ENCODE measurements at places on chromosomes 3 and 15.

DNA sequence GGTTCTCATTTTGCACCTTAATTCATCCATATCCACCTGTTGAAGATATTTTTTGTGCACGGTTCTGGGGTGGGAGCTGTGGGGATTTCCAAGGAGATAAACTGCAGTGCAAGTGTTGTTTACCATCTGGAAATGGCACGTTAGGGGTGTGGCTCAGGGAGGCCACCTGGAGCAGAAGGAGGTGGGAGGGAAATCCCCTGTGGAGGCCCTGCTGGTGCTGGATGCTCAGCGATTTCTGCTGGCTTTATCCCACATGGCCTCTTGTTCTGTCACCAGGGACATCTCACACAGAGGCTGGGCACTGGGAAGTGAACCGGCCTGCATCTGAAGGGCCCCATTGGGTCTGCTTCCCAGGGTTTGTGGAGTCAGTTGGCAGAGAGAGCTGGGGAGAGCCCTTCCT lies 24.3 kb downstream of the TRPM1 start:
- DNase-seq = no peak

GRCh38 chr3:7607676-7608075 lies 746.8 kb downstream of the GRM7 start:
- DNase-seq = no peak

DNA sequence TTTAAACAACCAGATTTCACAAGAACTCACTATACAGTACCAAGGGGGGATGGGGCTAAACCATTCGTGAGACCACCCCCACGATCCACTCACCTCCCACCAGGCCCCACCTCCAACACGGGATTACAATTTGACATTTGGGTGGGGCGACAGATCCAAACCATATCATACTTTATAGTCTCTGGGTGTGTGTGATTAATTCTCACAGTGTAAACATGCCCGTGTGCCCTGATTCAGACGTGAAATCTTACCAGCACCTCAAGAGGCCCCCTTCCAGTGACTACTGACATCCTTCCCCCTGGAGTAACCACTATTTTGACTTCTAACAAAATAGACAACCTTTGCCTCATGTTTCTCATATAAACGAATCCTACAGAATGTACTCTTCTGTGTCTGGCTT lies 5.0 kb upstream of the PDIA5 start:
- DNase-seq = no peak

DNA sequence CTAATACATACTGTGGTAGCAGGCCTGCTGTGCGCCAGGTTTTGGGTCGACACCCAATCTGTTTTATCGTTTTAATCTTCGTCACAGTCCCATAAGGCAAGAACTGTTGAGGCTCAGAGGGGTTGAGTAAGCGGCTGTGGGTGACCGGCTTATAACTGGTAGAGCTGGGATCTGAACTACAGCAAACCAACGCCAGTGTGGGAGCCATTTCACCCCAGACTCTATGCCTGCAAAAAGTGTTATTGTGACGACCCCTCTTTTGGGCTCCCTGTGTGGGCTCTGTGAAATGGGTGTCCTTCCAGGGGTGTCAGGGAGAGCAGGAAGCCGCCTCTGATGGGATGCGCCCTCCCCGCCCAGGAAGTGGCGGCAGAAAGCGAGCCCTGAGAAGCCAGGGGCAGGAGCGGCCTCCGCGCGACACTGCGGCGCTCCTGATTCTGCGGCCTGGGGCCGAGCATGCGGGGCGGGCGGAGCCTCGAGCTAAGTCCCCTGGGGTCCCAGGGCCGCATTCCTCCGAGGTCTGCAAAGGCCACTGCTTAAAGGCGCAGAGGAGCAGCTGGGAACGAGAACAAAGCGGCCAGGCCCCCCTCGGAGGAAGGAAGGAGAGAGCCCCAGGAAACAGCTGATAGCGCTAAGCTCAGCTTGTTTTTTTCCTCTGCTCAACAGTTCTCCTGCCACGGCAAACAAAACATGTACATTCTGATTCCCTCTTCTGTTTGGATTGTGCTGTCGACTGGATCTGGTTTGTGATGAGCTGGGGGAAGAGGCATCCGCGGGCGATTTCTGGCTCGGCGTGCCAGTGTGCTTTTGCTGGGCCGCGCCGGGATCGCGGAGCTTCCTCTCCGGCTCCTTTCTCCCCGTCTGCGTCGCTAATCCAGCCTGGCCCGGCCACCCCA lies 33.9 kb downstream of the GRK7 start:
- DNase-seq = no peak

DNA sequence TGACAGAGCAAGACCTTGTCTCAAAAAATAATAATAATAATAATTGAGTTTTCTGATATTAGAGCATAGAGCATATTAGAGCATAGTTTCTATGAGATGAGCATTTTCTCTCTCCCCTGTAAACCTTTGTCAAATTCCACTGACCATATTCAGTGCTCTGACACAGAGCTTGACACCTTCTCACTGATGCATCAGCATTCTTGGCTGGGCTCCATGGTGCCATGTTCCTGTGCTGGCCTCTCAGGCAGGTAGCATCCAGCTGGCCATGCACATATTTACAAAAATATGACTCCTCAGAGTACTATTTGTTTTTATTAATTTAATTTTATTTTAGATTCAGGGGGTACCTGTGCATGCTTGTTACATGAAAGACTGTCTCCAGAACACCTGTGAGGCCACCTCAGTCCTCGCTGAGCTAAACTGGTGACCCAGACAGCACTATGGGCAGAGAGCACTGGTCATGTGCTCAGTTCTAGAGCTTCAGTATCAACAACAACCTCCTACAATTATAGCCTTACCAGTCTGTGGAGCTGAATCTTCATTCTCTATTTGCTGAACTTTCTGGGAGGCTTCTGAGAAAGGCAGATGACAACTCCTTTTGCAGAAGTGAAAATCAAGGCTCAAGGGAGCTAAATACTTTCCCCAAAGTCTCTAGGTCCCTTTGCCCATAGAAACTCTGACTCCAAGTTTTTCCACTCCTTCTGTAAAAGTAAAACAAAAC lies 21.6 kb upstream of the SLC28A2 start:
- no peak for DNase-seq

DNA sequence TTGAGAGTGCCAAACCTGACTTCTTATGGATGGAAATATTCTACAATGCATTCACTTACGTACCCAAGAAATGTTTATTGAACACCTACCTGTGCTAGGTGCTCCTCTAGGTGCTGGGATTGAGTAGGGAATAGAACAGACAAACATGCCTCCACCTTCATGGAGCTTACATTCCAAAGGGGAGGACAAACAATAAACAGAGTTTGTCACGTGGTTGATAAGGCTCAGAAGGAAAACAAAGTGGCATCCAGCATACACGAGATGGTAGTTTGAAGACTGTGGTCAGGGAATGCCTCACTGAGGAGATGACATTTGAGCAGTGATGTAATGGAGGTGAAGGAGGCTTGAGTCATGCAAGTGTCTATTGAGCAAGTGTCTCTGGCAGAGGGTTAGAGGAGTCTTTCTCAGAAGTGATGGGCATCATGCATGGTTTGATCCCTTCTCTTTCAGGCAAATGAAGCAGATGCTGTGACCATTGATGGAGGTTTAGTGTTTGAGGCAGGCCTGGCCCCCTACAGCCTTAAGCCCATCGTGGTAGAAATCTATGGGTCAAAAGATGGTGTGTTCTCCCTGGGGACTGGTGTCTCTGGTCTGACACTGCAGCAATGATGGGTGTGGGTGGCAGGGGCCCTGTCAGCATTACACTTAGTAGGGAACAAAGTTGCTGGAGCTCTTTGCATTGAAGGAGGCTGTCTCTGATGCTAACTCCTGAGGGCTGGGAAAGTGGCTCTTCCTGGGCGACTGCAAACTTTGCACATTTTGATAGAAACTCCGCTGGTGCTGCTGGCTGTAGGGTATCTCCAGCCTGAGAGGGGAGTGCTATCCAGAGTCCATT lies 29.7 kb upstream of the TOPBP1 start:
- DNase-seq = no peak

DNA sequence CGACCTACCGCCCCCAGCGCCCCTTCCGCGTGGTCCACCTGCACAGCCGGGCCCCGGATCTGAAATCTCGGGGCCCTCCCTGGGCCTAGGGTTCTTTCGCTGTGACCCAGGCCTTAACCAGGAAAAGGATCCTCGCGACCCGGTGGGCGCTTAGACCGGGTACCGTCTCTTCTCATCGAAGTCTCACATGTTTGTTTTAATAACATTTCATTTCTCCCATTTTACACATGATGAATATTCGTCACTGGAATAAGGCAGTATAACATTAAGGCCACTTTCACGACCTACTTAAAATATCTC lies 277 bp upstream of the DALRD3 start:
- no peak for DNase-seq

DNA sequence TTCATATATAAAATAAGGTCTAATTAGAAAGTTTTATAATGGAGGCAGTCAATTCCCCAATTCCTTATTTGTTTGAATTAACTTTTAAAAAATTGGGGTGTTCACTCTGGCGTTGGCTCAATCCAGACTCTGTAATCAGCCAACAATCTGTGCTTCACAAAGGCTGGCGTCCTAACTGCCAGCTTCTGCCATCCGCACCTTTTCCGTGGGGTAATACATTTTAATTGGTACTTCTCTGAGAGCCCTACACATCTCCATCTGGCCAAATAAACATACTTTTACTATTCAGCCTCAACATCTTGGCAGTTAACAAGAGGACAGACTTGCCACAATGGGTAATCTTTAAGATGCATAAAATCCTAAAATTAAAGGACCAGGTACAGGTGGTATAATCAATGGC lies 125.2 kb upstream of the CCNL1 start:
- DNase-seq = no peak

DNA sequence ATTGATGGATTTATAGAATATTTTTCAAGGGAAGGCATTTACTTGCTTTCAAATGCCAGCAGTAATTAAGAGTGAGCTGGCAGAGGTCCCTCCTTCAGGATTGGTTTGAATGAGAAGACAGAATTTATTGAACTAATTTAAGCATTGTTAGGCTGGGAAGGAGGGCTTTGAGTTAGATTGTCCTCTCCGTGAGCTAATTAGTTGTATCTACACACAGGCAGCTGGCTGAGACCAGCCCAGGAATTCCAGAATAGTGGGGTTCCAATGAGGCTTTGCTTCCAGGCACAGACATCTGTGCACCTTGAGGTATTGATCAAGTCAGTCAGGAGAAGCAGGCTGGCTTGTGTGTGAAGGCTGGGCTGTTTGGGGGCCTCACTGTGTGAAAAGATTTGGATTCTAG lies 124.0 kb upstream of the WNT5A start:
- no peak for DNase-seq

GRCh38 chr3:107493134-107493533 lies 29.6 kb upstream of the BBX start:
- DNase-seq = no peak

- DNase-seq = no peak
Measured at GRCh38 chr3:131228522-131228921, 153.1 kb upstream of the NUDT16 start.

DNA sequence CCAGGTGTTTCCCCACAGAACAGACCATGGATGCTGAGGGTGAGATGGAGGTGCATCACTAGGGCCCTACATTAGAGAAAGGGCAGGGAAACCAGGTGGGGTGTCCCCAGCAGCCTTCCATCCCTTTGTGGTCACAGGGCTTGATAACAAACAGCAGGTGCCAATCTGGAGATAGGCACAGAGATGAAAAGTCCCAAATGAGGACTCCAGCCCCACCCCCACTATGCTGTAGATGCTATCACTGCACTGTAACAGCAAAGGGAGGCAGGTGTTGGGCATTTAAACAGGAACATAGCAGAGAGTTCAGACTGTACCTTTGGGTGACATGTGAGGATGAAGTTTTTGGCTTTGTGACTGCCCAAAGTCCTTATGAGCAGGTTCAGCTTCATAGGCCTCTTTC lies 21.4 kb downstream of the IL20RB start:
- no peak for DNase-seq

DNA sequence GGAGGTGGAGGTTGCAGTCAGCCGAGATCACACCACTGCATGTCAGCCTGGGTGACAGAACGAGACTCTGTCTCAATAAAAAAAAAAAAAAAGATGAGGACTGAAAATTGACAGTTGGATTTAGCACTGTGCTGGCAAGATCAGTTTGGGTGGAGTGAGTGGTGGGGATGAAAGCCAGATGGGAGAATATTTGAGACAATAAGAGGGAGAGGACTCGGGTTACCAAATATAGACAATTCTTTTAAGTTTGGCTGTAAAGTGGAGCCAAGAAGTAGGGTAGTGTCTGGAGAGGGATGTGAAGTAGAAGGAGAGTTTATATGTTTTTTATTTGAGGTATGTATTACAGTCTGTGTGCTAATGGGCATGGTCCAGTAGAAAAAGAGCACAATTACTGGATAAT lies 20.4 kb downstream of the TMOD3 start:
- DNase-seq = no peak

- no peak for DNase-seq
Measured at GRCh38 chr15:72706266-72706665, 20.3 kb downstream of the BBS4 start.

DNA sequence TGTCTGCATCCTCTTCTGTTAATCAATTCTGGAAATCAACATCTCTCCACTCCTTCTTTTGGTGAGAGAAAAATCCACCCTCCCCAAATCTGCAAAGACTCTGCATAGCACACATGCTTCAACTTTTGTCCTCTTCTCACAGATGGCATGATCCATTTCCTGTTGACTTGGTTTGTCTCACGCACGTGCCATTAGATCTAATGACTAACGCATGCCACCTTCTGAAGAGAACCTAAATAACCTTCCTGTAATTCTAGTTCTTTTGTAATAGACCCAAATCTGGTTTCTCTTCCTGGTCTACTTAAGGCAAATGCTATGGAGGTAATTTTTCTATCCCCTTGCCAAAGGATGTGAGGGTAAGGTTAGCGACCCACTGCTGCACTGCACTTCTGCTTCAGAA lies 51.0 kb upstream of the ATOSA start:
- DNase-seq = no peak

GRCh38 chr3:120280026-120280425 lies 5.0 kb downstream of the GPR156 start:
- DNase-seq = no peak

GRCh38 chr3:126439346-126439967 lies 36.2 kb downstream of the ZXDC start:
- no peak for DNase-seq

DNA sequence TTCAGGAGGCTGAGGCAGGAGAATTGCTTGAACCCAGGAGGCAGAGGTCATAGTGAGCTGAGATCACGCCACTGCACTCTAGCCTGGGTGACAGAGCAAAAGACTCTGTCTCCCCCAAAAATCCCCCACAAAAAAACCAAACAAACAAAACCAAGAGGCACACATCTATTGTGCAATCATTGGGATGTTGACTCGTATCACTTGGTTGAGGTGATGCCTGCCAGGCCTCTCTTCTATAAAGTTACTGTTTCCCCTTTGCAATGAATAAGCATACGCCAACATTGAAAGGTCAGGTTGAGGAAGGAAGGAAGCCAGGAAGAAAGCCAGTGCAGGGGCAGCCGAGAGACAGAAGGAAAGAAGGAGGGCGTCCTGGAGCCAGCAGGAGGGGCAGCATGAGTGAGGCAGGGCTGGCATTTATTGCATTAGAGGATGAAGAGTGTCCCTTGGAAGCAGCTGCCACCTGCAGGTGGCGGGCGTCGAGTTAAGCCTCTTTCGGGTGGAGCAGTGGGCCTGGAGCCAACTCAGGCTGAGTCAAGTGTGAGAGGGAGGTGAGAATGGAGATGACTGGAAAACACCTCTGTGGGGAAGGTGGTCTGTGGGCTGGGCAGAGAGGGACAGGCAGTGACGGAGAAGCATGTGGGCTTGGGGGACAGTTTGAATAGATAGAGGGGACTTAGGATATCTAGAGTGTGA lies 8.3 kb upstream of the CSPG4 start:
- peak; percentile 49 for DNase-seq

- DNase-seq = no peak
Measured at GRCh38 chr15:34334672-34335071, 2.9 kb downstream of the SLC12A6 start.

Measured in HEK293T (cell line).